H9 (cell line): ENCODE measurements at places on chromosomes 2 and 18.

DNA sequence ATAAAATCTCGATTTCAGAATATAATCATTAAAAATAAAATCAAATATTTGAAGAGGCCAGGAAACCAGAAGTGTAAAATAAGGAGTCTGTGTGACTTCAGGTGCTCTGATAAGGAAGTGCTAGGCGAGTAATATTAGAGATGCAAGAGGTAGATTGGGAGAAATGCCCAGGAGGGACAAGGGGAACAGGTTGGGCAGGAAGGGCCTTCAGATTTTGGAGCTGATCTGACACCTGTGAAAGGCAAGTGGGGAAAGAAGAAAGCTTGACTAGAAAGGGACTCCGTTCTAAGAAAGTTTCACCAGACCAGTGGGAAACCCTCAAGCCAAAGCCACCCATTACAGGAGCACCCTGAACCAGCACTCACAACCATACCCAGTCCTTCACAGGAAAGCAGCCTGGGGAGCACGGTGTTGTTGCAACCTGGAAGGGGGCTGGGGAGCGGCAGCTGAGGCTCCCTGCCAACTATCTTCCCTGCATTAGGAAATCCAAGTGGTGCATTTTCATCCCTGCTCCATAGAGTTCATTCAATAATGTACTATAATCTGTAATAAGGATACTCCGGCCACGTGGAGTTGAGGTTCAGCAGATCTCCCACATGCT is 57.5 kb upstream of the GREB1L start:
- DNase-seq: no peak

DNA sequence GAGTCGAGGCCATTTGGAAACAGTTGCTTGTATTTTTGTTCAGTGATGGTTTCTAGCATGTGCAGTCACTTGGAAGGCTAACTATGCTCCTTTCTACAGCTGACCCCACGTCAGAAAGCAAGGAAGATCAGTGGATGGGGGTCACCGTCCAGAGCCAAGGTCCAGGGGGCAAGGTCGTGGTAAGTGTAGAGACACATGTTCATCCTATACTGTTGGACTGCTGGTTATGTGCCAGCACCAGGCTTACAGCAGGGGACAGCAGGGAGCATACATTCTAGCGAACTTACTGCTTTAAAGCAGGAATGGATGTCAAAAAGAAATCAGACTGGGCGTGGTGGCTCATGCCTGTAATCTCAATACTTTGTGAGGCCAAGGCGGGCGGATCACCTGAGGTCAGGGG is 40.0 kb downstream of the ITGA6 start:
- DNase-seq: no peak

- no peak for DNase-seq
These were observed 434.9 kb upstream of the LYPD1 start for GRCh38 chr2:133104871-133105270.

GRCh38 chr2:63054841-63055225 is 4.2 kb downstream of the OTX1 start:
- DNase-seq: no peak

GRCh38 chr2:65471409-65471808 is 39.0 kb upstream of the SPRED2 start:
- no peak for DNase-seq

DNA sequence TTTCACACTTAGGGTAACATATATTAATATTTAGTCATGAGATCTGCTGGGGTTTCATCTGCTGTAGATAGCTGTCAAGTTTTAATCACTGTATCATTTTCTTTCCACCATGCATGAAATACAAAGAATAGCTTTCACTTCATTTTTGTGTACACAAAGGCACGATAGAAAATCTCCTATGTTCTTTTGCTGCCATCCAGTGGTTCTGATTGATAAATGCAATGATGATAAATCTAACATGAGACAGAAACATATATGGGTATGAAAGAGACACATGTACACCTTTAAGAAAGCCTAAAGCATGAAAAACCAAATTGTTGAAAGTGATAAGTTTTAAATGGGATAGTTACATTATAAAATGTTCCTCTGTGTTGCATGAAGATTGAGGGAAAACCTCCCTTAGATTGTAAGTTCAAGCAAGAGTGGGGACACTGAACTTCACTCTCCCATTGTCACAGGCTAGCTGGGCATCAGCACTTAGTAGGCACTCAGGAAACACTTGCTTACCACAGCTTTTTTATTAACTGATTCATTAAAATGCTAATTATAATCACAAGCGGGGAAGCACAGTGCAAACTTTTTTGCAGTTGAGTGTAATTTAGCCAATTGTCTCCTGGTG is 31.2 kb downstream of the C1D start:
- DNase-seq: no peak

- no peak for DNase-seq
These were observed 69.6 kb downstream of the PTGR3 start for GRCh38 chr18:75139226-75139911.

DNA sequence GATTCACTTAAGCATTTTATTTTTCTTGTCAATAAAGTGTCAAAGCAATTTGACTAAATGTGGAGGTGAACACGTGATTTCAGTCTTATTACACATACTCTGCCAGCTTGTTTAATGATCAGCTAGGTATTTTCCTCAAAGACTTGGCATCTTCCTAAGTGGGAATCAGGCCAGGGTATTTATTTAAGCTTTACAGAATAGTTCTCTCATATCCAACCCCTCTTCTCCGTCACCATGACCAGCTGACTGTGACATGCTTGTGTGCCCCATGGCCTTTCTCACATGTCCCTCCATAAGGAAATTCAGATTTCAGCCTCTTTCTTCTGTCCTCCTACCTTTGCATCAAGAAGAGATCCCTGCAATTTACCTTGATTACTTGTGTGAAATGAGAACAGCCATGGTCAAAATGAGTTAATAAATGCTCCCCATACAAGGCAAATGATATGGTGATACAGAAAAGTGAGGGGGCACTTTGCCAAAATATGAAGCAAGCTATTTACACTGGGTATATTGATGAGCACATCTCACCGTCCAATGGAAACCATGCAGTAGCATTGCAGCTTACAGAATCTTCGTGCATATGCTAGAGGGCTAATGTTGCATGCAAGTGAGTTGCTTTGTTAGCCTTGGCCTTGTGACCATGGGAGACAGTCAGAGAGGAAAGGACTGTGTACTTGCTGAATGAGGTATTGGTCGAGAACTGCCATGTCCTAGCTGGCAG is 202.2 kb downstream of the RNF152 start:
- DNase-seq: no peak

DNA sequence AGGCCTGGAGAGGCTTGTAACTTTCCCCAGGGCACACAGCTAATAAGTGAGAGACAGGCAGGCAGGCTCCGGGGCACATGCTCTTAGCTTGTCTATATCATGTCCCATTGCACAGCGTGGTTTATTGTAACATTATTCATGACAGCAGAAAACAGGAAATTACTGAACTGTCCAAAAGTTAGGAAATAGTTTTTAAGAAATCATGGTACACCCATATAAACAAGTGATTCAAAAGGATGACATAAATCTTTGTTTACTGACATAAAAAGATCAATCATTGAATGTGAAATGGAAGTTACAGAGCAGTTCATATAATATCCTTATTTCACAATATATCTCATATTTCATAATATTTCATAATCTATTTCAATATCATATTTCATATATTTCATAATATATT is 34.3 kb upstream of the TXNDC2 start:
- DNase-seq: no peak

DNA sequence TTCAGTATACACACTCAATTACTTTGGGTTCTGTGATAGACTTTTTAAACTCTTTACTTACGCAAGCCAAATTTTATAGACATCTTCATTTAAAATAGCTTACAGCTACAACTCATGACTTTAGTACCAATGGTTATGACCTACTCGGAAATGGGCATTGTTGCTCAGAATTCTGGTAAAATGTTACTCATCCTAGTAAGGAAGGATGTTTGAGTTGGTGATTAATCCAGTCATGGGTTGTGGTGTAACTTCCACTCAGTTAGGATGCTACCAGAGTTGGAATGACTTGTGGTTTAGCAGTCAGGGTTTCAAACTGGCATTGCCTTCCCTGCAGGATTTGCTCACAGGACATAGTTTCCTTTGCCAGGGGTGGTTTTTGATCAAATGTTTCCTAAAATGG is 7.4 kb upstream of the NPC1 start:
- DNase-seq: no peak

DNA sequence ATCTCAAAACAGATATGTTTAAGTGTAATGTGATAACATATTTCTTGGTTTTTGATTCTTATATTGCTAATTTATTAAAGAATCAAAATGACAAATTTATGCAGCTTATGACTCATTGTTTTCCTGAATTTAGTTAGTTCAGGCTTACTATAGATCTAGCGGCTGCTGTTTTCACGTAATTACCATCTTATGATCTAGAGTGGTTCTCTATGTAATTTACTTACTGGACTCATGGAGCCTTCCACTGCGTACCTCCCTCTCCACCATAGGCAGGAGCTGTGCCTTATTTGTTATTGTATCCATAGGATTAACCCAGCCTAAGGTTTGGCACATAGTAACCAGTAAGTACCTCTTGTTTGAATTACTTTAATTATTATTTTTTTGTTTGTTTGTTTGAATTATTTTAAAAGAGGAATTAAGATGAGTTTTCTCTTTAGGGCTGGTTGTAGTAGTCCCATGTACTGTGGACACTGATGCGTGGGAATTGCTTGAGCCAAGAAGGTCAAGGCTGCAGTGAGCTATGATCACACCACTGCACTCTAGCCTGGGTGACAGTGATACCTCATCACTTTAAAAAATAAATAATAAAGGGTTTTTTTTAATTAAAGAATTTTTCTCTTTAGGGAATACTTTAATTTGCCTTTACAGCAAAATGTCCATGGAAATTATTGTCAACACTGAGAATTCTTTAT is 165.5 kb downstream of the PHLPP1 start:
- no peak for DNase-seq
